ENCODE measurements at places on chromosomes 13 and 19. TPM values are rescaled to one million over a fixed set of nuclear protein-coding genes. Genes with fewer than 3 reads are reported as not detected.

DNA sequence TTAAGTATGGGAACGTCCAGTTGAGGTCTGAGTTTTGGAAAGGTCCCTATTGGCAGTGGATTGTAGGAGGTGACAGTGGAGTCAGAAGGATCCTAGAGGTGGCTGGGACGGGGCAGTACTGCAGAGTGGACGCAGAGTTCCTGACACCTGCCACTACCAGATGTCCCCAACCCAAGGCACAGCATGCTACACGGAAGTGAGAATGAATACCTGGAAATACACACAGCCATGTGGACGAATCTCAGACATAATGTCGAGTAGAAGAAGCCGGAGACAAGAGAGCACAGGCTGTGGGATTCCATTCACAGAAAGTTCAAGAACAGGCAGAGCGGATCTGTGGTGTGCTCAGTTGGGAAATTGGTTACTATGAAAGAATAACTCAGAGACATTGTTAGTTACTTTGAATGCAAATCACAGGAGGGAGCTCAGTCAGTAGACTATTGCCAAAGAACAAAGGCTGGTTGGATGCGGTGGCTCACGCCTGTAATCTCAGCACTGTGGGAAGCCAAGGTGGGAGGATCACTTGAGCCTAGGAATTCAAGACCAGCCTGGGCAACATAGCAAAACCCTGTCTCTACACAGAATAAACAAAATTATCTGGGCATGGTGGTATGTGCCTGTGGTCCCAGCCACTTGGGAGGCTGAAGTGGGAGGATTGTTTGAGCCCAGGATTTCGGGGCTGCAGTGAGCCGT, 37.4 kb downstream of the RYR1 start:
- H3K4me1 ChIP-seq, result peaks cover 7% of the 10 kb centered on the region
- peaks cover 2% of the 10 kb centered on the region for H3K27me3 ChIP-seq
- no peaks in the 10 kb centered on the region for H3K36me3 ChIP-seq
- no peak for DNase-seq
- H3K4me3 ChIP-seq, result no peak overlapping the region
- H3K27ac ChIP-seq, result no peak overlapping the region

GRCh38 chr13:78909276-78909675, 250.3 kb upstream of the OBI1 start:
- peaks cover 4% of the 10 kb centered on the region for H3K4me1 ChIP-seq
- no peak overlapping the region for H3K27ac ChIP-seq
- no peak overlapping the region for H3K4me3 ChIP-seq
- peaks cover 13% of the 10 kb centered on the region for H3K27me3 ChIP-seq
- no peaks in the 10 kb centered on the region for H3K36me3 ChIP-seq

DNA sequence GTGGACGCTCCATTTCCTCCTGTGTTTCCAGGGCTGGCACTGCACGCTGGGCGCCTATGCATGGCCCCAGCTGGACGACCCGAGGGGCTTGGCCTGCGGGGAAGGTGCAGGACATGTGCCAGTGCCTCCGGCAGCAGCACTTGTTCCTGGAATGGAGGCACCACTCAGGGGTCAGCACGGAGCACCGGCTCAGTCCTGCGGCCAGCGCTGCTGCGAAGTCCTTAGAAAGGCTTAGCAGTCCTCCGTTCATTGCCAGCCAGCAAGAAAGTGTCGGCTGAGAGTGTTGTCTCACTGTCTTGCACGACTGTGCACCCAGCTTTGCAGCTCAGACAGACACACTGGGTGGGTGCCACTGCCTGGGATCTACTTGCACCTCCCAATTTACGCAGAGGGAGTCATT, 36.1 kb upstream of the TUBGCP3 start:
- no peak for DNase-seq
- H3K4me1 ChIP-seq, result peaks cover 9% of the 10 kb centered on the region
- no peaks in the 10 kb centered on the region for H3K36me3 ChIP-seq
- no peak overlapping the region for H3K4me3 ChIP-seq
- peaks cover 9% of the 10 kb centered on the region for H3K27me3 ChIP-seq
- no peak overlapping the region for H3K27ac ChIP-seq

- no peaks in the 10 kb centered on the region for H3K4me1 ChIP-seq
- no peak overlapping the region for H3K4me3 ChIP-seq
- H3K27ac ChIP-seq, result no peak overlapping the region
- H3K27me3 ChIP-seq, result no peaks in the 10 kb centered on the region
- H3K36me3 ChIP-seq, result no peaks in the 10 kb centered on the region
Measured at GRCh38 chr13:90793261-90793820, 554.1 kb upstream of the MIR17HG start.

DNA sequence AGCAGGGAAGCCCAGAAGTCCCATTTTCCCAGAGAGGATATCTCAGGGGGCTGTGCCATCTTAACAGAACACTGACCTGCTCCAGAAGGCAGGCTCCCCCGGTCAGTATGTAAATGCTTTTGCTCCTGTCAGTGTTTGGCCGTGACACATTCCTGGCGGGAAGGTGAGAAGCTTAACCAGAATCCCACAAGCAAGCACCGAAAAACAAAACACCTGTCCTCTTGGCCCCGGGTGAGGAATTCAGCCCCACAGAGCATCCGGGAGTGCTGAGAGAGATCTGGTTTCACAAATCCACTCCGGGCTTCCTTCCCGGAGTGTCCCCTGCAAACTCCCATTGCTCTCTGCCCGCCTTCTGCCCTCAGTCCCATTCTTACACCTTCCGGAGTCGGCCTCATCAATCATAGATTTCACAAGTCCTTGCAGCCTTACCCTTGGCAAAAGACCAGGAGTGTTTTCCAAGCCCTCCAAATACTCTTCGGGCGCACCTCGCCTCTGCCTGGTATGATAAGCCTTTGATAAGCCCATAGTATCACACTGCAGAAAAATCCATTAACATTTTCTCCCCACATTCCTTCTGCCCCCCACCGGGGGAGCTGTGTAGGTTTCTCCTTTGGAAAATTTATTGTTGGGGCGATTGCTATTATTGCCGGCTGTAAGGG, 12.2 kb downstream of the TPM4 start:
- no peak for DNase-seq
- H3K4me3 ChIP-seq, result peak overlapping the region; percentile 64
- H3K27me3 ChIP-seq, result no peaks in the 10 kb centered on the region
- peaks cover 17% of the 10 kb centered on the region for H3K36me3 ChIP-seq

DNA sequence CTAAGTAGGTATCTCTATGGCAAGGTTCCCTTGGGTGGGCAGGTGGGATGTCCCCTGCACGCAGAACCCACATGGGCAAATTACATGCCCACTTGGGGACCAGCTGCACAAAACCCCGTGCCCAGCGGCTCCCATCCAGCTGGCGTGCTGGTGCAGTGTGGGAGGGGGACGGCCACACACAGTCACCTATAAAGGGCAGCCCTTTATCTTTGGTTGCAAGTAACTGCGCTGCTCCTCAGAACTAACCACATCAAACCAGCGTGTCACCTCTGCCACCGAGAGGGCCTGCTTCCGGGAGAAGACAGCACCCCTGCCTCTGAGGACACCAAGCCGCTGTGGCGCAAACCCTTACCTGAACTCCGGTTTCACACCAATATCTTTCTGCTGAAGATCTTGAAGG, 32.2 kb downstream of the ANKRD27 start:
- no peaks in the 10 kb centered on the region for H3K4me1 ChIP-seq
- H3K36me3 ChIP-seq, result peaks cover 9% of the 10 kb centered on the region
- no peak overlapping the region for H3K27ac ChIP-seq
- no peak overlapping the region for H3K4me3 ChIP-seq
- no peak for DNase-seq
- H3K27me3 ChIP-seq, result no peaks in the 10 kb centered on the region

DCAF15 gene
- total RNA-seq, result 83.5 TPM

APOE gene
- total RNA-seq, result 13.1 TPM

FCAR gene
- total RNA-seq, result not detected

ZNF541 gene
- total RNA-seq, result not detected

TEX29 gene
- 0.50 TPM for total RNA-seq

All from neural crest cell (in vitro differentiated cells).